ENCODE measurements at places on chromosomes 7 and 10.

- DNase-seq, result peak; percentile 83
Observed at GRCh38 chr7:10708447-10708846, 265.2 kb upstream of the PHF14 start.

DNA sequence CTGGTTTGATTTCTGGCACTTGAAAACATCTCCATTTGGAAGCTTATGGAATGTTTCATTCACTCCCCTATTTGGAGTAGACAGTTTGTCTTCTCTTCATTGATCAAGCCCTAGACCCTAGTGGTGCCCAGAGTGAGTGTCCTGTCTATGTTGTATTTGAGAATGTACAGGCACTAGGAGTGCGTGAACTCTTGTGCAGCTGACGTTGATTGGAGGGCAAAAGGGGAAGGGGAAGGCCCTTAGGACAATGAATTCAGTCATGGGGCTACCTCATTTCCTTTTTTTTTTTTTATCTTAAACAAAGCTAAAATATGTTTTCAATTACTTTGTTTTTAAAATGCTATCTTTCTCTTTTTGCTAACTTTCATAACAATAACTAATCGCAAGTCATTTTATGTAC is 66.5 kb downstream of the ADD3 start:
- no peak for DNase-seq

DNA sequence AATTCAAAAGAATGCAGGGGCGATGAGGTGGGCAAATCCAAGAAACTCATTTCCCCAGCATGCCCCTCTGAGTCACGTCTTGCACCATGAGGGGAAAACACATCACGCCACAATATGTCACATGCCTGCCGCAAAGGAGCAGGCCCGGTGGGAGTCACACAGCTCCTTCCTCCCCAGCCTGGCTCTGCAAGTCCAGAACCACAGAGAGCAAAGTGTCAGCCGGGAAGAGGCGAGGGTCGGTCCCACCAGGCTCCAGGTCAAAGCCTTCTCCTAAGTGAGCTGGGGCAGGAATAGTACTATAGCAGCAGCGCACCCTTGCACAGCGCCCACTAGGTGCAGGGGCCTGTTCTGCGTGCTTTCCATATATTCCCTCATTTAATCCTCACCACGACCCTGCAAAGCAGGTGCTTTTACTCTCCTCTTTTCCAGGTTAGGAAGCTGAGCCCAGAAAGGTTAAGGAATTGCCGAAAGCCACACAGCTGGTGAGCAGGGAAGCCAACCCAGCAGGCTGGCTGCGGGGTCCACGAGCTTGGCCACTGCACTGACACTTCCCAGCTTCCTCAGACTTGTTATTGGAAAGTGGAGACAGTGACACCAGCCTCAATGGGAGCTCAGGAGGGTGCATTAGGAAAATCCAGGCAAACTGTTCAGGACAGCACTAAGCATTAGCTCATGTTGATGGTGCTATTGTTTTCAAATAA is 94.0 kb upstream of the ZMIZ1 start:
- peak; percentile 46 for DNase-seq

DNA sequence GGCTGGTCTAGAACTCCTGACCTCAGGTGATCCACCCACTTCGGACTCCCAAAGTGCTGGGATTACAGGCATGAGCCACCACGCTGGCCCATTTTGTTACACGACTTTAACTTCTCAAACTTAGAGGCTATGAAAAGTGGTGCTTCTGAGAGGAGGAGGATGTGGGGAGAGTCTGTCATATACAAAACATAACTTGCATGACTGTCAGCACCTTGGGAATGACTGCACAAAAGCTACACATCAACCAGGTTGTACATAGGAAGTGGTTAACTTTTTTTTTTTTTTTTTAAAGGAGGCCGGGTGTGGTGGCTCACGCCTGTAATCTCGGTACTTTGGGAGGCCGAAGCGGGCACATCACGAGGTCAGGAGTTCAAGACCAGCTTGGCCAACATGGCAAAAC is 43.4 kb upstream of the GSDME start:
- no peak for DNase-seq

GRCh38 chr10:103709341-103709920 is 145.9 kb downstream of the SH3PXD2A start:
- DNase-seq, result no peak

- DNase-seq, result no peak
Observed at GRCh38 chr7:40148671-40149070, 13.9 kb downstream of the SUGCT start.

DNA sequence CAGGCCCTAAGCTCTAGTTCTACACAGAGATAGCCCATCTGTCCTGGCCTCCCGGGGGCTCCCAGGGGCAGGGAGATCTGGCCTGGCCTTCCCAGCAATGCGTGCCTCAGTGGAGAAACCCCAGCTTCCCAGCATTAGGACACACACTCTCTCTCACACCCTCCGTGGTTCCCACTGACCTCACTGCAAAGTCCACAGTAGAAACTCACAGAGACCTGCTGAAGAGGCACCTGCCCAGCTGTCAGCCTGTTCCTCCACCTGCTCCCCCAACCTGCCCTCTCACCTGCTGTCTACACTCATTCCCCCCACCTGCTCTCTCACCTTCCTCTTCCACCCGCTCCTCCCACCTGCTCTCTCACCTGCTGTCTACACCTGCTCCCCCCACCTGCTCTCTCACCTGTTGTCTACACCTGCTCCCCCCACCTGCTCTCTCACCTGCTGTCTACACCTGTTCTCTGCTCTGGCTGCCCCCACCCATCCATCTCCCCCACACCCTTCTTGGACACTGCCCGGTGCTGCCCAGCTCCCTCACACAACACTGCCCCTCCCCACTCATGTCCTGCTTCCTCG is 21.1 kb upstream of the PFKP start:
- no peak for DNase-seq

DNA sequence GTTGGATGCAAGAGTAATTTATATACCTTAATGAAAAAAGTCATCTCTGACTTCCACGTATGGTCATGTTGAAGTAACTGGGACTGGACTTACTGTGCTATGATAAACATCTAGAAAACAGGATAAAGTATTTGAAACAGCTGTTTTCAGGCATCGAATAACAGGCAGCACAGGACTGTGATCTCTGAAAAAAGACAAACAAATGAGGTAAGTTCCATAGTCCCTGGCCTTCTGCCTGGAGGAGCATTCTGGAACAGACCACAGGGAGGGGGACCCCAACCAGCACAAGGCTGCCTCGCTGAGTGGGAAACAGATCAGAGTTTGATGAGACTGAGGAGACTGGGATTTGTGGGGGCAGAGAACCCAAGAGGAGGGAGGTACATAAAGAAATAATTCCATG is 89.1 kb upstream of the HABP2 start:
- no peak for DNase-seq

DNA sequence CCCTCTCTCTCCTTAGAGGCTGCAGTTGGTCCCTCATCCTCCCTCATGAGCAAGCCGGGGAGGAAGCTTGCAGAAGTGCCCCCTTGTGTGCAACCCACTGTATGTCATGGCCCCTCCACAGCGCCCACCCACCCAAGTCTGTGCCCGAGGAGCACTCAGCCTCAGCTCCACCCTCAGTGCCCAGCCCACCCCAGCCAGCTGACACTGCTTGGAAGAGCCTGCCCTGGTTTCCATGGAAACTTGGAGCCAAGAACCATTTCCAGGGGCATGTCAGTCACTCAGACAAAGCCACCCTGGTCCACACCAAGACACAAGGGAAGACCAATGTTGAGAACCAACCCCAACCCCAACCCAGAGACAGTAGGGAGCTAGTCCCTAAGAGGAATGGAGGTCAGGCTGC is 79.5 kb downstream of the PAX2 start:
- no peak for DNase-seq

GRCh38 chr10:90168244-90168643 is 466.9 kb downstream of the KIF20B start:
- no peak for DNase-seq

- DNase-seq, result peak; percentile 66
Observed at GRCh38 chr7:51349820-51350545, 33.4 kb upstream of the COBL start.

- DNase-seq, result no peak
Observed at GRCh38 chr10:59177836-59178235, 1.4 kb downstream of the PHYHIPL start.

DNA sequence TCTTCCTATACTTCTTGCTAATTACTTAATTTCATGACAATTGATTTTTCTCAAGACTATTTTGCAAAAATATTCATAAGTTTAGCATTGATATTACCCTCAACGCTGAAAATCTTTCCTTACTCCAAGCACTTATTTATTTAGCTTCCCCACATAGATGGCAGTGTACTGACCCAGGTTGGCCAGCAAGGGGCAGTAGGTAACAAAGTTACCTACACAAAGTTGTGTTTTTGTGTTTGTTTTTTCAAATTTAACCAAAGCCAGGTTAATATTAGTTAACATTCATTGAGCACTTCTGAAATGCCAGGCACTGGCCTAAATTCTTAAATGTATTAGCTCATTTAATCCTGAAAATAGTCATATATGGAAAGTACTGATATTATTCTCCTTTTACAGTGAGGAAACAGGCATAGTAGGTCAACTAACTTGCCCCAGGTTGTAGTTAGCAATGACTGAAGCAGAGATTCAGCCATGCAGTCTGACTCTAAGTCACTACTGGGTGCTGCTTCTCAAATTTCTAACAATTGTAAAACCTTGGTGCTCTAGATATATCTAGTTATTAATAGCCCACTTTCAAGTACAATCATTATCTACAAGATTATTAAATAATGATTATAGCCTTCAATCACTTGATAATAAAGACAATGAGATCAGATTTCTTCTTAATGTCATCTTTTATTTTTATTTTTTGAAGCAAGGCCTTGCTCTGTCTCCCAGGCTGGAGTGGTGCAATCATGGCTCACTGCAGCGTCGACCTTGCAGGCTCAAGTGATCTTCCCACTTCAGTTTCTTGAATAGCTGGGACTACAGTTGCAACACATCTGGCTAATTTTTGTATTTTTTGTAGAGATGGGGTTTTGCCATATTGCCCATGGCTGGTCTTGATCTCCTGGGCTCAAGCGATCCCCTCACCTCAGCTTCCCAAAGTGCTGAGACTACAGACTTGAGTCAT is 5.8 kb upstream of the GGCT start:
- no peak for DNase-seq

DNA sequence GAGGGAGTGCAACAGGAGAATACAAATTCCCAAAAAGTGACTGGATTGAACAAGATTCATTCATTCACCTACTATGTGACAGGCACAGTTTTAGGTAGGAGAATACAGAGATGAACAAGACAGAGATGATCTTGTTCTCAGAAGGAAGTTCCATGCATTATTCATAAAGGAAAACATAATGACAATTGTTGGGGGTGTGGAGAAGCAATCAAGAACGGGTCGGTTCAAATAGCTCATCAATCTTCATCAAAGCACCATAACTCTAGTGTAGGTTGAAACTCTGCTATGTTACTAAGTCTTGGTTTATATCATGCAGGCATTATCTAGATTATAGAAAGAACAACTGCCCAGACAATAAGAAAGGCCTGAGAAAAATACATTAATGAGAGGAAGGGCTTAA is 243.7 kb downstream of the DGKI start:
- no peak for DNase-seq

DNA sequence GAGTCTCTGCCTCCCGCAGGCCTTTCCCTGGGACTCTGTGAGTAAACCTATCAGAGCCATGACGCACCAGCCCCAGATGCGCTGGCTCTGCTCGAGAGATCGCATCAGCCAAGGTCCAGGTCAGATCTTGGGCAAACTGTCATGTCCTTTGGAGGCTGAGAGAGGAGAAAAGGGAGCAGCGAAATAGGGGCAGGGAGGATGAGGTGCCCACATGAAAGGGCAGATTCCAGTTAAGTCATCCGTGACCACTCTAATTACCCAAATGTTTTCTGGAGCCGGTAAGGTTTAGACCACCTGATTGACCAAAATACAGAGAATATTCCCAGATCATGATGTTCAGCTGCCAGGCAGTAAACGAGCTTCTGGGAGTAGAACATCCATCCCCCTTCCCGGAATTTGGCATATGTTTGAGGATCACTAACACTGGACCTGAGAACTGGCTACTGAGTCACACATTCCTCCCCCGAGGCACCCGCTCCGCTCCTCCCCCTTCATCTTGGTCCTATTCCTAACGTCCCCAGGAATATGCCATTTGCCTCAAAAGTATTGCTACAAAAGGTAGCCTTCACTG is 88.0 kb downstream of the FGFR2 start:
- DNase-seq, result no peak

DNA sequence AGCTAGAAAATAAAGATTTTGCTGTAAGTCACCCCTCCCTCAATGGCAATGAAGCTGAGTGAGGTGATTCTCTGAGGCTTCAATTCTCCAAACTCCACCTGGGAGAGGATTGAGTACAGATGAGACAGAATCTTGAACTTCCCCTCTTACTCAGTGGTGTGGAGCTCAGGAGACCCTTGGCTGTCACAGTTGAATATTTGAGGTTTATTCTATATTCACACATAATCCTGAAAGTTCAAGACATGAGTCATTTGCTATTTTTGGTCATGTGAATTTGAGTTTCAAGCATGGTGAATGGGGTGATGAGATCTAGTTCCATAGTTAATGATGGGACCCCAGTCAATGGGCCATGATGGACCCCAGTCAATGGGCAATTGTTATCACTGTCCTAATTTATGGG is 13.9 kb upstream of the TECTB start:
- DNase-seq, result no peak

DNA sequence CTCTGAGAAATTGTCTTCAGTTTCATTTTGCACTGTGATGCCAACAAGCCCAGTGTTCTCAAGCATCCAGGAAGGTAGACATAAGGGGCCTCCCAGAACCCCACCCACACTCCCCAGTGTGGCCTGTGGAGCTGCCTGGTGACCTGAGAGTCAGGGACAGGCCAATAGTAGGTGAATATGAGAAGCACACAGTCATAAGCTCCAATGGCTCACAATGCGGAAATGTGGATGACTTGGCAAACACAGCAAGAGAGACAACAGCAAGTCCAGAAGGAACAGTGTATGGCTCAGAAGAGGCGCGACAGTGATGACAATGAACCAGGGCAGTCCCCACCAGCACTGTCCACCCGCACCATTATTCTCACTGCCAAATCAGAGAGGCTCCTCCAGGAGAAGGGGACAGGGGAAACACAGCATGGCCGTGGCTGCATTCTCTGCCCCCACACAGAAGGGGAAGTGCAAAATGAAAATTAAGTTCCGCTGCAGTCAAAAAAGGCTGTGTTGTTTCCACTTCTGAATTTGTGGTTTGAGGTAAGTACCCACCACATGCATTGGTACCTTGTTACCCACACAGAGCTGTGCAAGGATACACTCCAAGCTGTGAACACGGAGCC is 419.8 kb downstream of the GRID1 start:
- DNase-seq, result no peak

DNA sequence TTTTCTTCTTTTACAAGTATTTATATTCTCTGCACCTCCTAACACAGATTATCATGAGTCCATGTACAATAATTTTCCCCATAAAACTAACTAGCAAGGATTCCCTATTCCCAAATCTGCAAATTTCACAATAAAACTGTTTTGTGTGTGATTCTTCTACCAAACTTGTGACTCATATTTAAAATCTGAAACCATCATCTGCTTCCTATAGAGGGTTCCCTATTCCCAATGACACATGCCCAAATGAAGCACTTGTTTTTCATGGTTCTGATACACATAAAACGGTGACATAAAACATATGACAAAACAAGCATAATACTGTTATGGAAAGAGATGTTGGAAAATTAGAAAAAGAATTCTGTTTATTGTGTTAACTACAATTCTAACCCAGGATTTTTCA is 657.6 kb downstream of the PARD3 start:
- no peak for DNase-seq

Data from SHP77 (cell line).